Activated naive CD8-positive, alpha-beta T cell treated with anti-CD3 and anti-CD28 coated beads, Interleukin-2, amount 10 ng/mL, durations not matched to agents 7 days and 5 days (primary cell): ENCODE measurements at places on chromosomes 12 and 14.

DNA sequence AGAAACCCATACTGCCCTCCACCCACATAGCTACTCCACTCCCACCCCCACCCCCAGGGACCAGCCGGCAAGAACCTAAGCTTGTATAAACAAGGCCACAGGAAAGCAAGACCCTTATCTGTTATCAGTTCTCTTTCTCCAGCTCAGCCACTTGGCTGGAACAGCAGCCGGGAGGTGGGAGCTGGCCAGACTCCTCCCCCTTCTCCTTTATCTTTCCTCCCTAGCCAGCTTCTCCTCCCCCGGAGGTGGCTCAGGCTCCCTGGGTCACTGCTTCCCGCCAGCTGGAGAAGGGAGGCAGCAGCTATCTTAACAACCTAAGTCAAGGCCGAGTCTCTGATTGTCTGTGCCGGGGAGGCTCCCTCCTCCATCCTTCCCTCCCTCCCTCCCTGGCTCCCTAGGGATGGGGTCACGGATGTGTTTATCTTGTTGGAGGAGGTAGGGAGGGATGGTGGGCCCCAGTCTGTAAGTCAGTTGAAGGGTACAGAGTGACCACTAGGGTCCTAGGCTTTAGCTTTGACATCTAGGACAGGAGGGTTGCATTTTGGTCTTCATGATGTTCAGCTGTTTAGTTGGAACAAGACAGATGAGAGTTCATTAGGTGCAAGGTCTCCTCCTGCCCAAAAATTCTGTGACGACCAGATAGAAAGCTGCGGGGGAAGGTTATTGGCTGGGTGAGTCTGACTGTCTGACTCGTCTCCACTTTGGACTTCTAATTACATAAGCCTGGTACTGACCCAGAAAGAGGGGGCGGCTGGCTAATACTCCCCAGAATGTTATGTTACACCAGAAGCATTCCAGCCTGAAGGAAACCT lies 29.7 kb downstream of the ZFP36L1 start:
- no peak for DNase-seq

GRCh38 chr12:6047249-6048237 lies 76.9 kb downstream of the VWF start:
- DNase-seq, result no peak

DNA sequence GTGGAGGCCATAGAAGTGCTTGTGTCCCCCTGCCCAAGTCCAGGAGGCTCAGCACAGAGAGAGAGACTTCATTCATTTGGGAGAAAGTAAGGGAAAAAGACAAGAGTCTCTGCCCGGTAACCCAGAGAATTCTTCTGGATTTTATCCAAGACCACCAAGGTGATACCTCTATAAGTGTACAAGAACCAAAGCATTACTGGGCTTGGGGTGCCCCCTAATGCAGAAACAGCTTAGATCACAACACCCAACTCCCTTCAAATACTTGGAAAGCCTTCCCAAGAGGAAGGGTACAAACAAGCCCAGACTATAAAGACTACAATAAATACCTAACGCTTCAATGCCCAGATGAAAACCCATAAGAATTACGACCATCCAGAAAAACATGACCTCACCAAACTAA lies 119.7 kb upstream of the PDE3A start:
- DNase-seq, result no peak

- no peak for DNase-seq
These were observed 274.7 kb downstream of the DAD1 start for GRCh38 chr14:22314183-22314820.

- no peak for DNase-seq
These were observed 3.1 kb downstream of the FKBP4 start for GRCh38 chr12:2797721-2798418.

DNA sequence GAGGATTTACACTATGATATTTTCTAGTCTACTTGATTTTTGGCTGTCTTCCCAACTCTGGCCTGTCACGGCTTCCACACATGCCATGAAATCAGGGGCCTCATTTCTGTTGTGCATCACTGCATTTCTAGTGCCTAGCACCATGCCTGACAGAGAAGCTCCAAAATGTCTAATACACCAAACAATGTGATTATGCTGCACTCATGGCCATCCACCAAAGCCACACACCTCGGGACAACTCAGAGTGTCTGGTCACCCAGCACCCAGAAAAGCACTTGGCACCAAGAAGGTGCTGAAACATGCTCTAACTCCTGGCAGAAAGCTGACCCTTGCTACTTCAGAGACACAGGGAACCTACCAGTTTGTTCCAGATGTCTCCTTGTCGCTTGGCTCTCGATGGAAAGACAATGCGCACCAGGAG lies 11.3 kb downstream of the GCN1 start:
- DNase-seq, result no peak

DNA sequence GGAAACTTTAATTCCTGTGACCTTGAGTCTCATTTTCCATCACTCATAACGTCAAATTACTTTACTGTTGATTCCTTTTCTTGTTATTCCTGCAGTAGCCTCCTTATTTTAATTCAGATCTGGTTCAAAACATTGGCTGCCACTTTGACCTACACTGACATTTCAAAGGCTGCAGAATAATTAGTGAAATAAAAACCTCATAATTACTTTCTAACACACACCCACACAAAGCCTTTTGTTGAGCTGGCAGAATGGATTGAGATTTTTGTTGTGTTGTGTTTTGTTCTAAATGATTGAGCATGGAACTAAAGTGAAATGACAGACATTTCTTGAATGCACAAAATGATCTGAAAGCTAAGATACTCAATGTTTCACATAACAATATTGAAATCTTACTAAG lies 507.5 kb upstream of the STXBP6 start:
- no peak for DNase-seq

GRCh38 chr12:102033991-102034745 lies 27.6 kb downstream of the WASHC3 start:
- DNase-seq, result no peak

DNA sequence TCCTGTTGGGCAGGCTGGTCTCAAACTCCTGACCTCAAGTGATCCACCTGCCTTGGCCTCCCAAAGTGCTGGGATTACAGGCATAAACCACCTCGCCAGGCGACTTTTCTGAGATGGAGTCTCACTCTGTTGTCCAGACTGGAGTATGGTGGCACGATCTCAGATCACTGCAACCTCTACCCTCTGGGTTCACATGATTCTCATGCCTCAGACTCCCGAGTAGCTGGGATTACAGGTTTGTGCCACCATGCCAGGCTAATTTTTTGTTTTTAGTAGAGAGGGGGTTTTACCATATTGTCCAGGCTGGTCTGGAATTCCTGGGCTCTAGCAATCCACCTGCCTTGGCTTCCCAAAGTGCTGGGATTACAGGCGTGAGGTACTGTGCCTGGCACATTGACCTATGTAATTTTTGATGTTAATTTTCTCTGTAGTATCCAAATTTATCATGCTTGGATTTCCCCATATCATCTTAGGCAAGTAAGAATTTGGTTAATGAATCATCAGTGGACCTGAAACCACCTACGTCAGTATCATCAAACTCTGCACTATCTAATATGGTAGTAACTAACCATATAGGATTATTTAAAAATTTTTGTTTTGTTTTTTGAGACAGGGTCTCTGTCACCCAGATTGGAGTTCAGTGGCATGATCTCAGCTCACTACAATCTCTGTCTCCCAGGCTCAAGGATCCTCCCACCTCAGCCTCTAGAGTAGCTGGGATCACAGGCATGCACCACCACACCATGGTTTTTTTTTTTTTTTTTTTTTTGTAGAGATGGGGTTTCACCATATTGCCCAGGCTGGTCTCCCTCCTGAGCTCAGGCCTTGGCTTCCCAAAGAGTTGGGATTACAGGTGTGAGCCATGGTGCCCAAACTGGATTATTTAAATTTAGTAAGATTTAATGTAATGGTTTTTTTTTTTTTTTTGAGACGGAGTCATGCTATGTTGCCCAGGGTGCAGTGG lies 11.9 kb upstream of the ATP5F1B start:
- DNase-seq, result no peak

DNA sequence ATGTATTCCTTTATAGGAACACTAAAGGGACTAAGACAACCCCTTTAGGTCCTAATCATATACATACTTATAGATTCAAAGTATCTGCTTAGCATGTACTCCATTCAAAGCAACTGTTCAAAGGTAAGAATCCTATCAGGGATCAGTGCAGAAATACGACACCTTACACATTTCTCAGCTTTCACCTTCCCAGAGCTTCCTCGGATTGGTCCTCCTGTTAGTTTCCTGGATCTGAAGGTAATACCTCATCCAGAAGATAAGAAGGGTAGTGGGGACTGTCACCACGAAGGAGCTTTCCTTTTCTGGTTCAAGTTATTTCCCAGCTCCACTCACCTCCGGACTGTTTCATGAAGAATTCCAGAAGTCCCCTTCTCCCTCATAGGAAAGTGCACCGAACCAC lies 38.0 kb downstream of the RCOR1 start:
- no peak for DNase-seq

DNA sequence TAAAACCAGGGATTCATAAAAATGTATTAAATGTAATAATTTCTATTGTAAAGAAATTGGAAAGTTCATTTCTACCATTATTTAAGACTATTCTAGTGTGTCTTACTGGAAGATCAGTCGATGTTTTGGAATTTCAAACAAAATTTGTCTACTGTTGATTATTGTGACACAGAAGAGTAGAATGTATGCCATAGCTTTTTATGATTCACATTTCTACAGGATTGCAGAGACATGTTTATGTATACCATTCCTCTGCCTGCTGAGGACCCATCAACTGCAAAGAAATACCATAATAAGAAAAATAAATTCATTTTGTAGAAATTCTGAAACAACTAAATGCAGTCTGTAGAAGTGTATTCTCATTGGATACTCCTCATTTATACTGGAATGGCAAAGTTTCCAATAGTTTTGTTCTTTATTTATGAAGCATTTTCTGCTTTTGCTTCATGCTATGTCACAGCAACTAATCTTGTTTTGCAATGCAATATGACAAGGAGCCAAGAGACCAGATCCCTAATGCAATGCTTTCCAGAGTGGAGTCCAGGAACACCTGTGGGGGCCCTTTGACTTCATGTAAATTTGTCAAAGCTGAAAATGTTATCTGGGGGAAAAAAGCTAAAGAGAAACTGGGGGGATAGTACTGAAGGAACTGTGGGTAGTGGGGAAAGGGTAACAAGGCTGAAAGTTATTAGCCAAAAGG lies 172.9 kb upstream of the LRIG3 start:
- DNase-seq, result no peak

DNA sequence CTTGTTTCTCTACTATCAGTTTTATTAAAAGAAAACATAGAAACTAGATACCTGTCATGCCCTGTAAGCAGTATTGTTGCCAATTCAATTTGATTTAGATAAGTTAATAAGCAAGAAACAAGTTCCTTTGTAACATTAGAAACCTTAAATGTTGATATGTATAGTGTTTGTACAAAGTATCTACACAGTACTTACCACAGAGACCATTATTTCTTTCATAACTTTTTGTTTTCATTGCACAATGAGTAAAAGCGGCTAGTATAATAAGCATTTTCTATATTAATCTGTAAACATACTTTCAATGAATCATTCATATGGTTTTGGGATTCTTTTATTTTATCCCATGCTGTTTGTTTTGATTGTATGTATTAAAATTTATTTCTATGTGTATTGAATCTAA lies 305.1 kb downstream of the TTC6 start:
- DNase-seq, result no peak

GRCh38 chr14:27370074-27370473 lies 772.2 kb upstream of the NOVA1 start:
- no peak for DNase-seq

GRCh38 chr12:111122458-111122878 lies 202.1 kb upstream of the MYL2 start:
- DNase-seq, result no peak

DNA sequence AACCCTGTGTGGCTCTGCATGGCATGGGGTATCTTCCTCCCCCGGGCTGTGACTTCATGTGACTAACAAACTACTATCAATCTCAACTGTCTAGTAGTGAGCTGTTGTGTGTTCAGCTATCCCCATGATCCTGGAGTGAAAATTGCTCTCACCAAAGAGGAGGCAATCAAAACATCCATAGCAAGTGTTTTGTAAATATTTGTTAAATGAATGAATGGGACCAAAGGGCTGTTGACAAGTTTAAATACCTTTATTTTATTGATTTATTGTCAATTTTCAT lies 138.1 kb upstream of the CPM start:
- no peak for DNase-seq

DNA sequence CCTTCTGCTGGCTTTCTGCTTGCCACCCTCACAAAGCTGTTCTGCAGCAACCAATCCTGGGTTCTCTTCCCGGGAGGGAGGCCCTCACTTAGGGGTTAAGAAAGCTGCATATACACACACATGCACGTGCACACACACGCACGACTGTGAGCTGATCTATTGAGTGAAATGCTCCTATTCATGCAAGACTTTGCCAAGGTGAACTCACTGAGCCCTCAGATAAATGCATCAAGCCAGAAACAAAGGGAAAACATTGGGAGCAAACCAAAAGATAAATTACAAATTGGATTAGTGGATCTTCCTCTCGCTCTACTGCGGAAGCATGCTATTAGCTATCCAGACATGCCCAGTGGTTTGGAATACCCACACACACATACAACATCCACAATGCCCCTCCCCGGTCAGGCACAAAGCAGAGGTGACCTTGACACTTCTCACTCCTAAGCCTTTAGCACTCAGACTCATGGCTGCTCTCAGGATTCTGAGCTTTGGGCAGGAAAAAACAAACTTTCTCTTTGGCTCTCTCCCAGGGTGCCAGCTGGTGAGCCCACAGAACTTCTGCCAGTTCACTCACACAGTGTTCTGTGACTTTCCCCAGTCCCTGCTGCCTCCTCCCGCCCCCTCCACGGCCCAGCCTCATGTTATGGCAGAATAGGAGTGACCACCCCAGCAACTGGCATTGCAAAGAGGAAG lies 320.0 kb downstream of the DPF3 start:
- no peak for DNase-seq

DNA sequence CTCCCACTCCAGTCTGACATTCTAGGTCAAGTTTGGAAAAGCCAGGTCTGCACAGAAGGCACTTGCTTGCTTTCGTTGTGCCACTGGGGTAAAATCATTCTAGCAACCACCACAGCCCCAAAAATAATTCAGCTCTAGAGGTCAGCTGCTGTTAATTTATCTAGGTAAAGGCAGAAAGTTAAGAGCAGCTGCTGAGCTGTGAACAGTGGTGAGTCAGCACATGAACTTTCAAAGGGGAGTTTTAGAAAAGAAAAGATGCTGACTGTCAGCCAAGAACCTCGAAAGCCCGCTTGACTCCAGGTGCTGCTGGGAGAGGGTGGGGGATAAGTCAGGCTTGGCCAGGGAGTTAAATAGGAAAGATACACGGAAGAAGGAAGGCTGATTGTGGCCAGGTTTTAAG lies 12.7 kb downstream of the CCDC197 start:
- DNase-seq, result no peak

DNA sequence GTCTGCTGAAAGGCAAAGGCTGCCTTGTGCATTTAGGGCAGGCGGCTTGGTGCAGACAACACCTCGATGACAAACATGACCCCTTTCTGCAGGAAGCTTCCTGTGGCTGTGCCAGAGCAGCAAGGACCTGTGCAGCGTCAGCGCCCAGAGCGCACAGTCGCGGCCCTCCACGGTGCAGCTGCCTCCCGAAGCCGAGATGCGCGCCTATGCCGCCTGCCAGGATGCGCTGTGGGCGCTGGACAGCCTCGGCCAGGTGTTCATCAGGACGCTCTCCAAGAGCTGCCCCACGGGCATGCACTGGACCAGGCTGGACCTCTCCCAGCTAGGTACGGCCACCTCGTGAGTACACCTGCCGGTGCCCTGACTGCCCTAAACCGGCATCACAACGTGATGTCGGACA lies 57.3 kb downstream of the ANKRD9 start:
- DNase-seq, result no peak

GRCh38 chr12:19616781-19617180 lies 177.5 kb downstream of the AEBP2 start:
- no peak for DNase-seq
